ENCODE measurements at places on chromosomes 3 and 15.

- no peak for DNase-seq
Observed at GRCh38 chr3:42139621-42140453, 48.7 kb downstream of the TRAK1 start.

GRCh38 chr15:47541562-47541961, 175.7 kb upstream of the SEMA6D start:
- no peak for DNase-seq

DNA sequence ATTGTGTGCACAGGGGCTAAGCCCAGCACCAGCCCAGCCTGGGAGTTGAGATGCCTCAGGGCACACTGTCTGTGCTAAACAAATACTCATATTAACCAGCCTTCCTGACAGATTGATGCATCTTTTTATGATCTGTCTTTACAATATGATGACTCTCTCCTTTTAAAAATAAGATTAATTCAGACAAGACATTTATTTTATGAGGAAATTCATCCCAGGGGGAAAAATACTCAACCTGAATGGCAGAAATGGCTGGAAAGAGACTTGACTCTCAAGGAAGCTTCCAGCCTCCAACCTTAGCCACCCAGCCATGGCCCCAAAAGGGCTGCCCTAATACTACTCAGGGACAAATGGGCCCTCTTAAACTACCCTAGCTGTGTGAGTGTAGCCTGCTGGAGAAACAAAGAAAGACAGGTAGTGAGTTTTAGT, 46.9 kb downstream of the NOX5 start:
- DNase-seq = no peak

DNA sequence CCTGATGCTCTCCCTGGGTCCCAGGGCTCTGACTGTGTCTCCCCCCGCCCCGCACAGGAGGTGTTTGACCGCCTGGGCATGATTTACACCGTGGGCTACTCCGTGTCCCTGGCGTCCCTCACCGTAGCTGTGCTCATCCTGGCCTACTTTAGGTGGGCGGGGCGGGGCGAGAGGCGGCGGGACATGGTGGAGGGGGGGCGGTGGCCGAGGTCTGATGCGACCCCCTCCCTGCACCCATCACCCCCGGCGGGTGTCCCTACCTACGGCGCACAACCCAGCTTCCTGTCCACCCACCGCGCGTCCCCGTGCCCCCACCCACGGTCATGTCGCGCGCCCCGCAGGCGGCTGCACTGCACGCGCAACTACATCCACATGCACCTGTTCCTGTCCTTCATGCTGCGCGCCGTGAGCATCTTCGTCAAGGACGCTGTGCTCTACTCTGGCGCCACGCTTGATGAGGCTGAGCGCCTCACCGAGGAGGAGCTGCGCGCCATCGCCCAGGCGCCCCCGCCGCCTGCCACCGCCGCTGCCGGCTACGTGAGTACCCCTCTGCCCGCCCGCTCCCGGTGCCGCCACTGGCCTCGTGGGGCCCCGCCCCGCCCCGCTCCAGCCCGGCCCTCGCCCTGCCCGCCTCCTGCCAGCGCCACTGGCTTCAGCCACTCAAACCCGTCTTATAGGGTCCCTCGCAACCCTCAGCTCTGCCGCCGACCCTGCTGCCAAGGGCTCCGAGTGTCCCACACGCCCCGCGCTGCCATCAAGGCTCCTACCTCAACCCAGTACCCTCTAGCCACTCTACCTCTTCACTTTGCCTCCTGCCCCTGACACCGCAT, 21.0 kb downstream of the PTH1R start:
- no peak for DNase-seq

GRCh38 chr3:127688416-127689265, 15.9 kb downstream of the ABTB1 start:
- no peak for DNase-seq

GRCh38 chr15:101651554-101652097, 555 bp downstream of the TM2D3 start:
- DNase-seq = no peak

- no peak for DNase-seq
Observed at GRCh38 chr15:77406846-77407245, 13.1 kb downstream of the PEAK1 start.

DNA sequence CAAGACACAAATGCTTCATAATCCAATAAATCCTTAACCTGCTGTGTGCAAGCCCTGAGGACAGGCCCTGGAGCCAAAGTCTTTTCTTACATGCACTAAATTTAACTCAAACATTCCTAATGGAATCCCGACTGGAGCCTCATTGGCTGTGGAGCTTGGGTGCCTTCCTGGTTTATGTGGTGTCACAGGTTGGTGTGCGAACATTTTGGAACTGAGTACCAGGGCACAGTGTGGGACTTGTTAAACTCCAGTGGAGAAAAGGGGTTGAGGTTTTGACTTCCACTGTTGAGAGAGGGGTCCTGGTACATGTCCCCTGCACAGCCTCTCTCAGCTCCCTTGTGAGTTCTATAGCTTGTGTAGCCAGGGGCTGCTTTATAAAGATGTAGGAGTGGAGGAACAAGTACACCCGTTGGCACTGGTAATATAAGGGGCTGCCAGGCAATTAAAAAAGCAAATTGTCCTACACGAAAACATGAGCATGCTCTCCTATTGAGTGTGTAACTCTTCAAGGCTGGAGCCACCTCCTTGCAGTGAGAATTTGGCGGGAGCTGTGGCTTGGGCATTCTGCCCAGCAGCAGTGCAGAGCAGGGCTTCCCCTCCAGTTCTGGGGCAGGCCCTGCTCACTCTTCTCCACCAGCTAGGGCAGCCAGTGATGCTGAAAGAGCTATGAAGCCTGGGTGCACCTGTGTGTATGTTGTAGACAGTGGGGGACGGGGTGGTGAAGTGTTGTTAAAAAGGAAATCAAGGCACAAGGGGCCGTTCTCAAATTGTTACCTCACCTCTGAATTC, 218.1 kb downstream of the CLSTN2 start:
- DNase-seq = no peak

DNA sequence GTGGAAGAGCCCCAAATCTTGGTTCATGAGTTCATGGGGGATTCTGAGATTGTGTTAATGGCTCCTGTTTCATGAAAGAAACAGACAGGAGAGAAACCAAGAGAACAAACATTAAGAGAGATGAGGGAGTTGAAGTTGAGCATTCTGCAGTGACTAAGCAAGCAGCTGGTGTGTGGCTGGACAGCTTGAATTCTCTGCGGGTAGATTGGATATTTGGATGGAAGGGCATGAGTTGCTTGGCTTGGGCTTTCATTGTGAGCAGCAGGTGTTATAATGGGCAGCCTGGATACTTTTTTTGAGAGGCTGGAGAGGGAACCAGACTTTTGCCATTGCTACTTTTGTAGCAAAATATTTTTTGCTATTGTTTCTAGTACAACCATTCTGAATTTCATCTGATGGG, 346.8 kb upstream of the SATB1 start:
- no peak for DNase-seq

- no peak for DNase-seq
Observed at GRCh38 chr3:49556500-49557275, 2.4 kb downstream of the BSN start.

GRCh38 chr3:171123915-171124314, 97.4 kb upstream of the SLC2A2 start:
- DNase-seq = no peak

- DNase-seq = no peak
Observed at GRCh38 chr3:176794406-176794805, 402.9 kb downstream of the TBL1XR1 start.
